Substantia nigra (tissue), 51 donors: ENCODE measurements at places on chromosomes 11 and 22.

GRCh38 chr11:127061947-127062346 is 61.4 kb upstream of the KIRREL3 start:
- no peak for DNase-seq

- DNase-seq: no peak
Observed at GRCh38 chr11:110526323-110526722, 96.6 kb downstream of the FDX1 start.

DNA sequence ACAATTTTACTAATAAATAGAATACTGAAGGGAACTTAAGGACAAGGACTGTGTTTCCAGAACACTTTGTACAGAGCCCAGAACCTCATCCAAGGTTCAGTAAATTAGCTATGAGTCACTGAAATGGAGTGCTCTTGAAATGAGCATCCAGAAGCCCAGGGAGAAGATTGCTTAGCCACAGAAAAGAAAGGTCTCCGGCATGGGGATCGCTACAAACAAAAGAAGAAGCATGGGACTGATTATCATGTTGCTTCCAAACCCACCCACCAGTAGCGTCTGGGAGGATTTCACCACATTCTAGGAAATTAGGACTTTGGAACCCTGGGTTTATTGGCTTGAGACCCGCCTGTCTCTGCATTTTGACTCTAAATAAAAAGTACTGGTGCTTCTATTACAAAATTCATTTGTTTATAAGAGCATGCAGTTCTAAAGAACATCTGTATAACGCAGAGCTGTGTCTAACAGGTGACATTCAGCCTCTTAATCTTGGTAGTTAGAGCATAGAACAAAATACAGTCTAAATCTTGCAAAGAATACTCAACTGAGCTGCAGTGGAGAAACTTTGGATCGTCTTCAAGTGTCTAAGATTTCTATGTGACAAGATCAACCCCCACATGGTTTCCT is 35.9 kb upstream of the SESN3 start:
- no peak for DNase-seq

GRCh38 chr11:117427356-117427874 is 99.8 kb downstream of the CEP164 start:
- DNase-seq: no peak

- no peak for DNase-seq
Observed at GRCh38 chr22:43293655-43294392, 49.3 kb downstream of the SCUBE1 start.

DNA sequence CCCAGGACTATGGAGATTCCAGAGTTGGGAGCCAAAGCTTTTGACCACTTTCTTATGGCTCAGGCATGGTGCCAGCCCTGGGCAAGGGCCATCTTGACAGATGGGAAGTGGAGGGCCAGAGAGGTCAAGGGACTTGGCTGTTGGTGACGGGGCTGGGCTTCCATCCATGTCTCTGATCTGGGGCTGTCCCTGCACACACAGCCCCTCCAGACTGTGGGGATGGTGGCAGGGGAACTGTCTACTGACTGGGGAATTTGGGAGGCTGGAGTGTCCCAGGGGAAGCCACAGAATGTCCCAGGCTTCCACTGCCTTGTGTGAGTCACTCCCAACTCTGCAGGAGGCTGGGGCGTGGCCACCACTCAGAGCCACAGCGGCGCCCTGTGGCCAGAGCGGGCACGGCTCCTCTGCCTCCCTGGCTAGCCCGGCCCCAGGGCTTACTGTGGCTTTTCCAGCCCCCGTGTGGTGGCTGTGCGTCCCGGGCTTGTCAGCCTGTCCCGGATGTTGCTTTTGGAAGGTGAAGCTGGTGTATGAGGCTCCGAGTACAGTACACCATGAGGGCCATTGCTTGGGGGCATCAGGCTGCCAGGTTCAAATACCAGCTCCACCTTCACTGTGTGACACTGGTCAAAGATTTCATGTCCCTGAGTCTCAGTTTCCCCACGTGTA is 19.6 kb downstream of the C22orf23 start:
- peak; percentile 82 for DNase-seq

- no peak for DNase-seq
Observed at GRCh38 chr11:6664551-6664950, 8.9 kb upstream of the DCHS1 start.

GRCh38 chr22:24144056-24144777 is 37.1 kb upstream of the SUSD2 start:
- DNase-seq: no peak

DNA sequence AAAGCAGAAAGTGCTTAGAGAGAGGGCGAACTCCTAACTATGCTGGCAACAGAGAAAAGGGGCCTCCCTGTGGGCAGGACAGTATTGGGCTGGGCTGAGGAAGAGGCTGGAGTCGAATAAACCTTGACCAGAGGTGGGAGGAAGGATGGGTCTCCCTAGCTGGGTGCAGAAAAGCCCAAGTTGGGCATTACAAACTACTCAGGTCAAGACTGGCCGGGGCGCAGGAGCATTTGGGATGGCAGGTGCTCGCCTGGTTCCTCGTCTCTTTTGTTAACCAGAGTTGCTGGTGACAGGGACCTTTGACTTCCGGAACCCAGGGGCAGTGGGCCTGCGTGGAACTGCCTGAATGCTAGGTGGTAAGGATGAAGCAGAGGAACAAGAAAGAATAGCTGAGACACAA is 80.3 kb upstream of the SHISAL1 start:
- no peak for DNase-seq

- no peak for DNase-seq
Observed at GRCh38 chr11:113179181-113179704, 135.1 kb upstream of the TTC12 start.

DNA sequence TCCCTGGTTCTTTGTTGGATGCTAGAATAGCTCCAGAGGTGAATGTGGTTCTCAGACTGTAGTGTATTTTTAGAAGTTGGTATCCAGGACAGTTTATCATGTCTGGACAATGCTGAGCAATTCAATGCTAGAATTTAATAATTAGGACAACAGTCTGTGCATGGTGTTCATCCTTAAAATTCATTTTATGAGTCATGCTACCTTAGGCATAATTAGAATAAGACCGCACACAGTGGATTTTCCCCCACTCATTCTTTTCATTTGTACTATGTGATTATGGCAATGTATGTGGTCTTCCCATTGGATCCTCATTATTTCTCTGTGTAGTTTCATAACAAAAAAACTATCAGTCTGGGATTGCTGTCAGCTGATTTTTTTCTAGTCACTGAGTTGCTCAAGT is 196.7 kb downstream of the ARHGAP42 start:
- DNase-seq: no peak

GRCh38 chr11:67581469-67581868 is 2.1 kb upstream of the GSTP1 start:
- no peak for DNase-seq

DNA sequence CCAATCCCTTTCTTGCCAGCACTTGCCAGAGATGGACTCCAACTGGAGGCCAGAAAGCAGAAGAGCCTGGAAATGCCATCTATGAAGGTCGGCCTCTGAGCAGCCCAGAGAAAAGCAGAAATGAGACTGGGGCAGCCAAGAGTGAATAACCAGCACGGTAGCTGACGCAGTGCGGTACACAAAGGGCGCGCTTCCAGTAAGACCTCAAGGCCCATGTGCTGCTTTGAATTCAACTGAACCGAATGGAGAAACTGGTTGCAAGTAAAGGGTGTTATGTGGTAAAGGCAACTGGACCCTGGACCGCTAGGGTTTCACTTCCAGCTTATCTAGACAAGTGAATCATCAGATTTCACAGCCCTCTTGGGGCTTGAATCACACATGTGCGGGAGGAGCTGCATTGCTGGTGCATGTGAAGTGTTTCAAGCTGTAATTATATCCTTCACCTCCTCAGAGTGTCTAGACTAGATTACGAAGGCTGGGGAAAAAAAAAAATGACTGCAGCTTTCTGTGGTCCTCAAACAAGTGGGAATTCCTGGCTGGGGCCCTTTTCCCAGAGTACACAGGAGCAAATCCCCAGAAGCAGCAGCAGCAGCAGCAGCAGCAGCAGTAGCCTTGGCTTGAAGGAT is 128.9 kb downstream of the CCDC34 start:
- no peak for DNase-seq

DNA sequence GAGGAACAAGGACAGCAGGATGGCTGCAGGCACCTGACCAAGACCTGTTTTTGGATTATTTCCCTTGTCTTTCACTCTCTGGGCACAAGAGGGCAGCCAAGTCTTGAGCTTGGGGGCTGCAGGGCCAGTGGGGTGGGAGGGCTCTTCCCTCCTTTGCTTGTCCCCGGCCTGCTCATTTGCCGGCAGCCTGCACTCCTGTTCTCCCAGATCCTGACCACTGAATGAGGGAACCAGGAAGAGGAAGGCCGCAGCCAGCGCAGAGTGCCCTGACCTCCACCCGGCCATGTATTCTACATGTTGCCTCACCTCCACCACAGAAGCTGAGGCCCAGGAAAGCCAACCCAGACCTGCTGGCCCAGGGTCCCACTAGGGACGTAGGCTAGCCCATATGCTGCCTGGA is 15.5 kb upstream of the NNMT start:
- DNase-seq: no peak

GRCh38 chr11:119382101-119382500 is 611 bp upstream of the USP2 start:
- no peak for DNase-seq

DNA sequence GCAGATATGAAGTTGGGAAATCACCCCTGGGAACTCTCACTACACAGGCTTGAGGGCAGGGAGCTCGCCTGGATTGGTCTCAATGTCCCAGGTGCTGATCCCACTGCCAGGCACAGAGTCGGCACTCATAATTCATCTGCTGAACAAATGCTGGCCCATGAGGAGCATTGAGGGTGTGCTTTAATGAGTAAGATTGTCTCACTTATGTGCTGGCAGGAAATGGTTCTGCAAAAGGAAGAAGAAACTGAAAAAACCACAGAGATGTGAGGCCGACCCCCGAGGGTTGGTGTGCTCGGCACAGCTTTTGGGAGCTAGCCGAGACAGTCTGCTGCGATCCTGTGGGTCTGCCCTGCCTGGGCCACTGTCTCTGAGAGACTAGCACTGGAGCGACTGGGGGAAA is 9.4 kb downstream of the PLAAT2 start:
- DNase-seq: no peak

GRCh38 chr11:13944911-13945425 is 17.6 kb upstream of the SPON1 start:
- DNase-seq: no peak

- no peak for DNase-seq
Observed at GRCh38 chr11:74638869-74639268, 46.5 kb downstream of the POLD3 start.

DNA sequence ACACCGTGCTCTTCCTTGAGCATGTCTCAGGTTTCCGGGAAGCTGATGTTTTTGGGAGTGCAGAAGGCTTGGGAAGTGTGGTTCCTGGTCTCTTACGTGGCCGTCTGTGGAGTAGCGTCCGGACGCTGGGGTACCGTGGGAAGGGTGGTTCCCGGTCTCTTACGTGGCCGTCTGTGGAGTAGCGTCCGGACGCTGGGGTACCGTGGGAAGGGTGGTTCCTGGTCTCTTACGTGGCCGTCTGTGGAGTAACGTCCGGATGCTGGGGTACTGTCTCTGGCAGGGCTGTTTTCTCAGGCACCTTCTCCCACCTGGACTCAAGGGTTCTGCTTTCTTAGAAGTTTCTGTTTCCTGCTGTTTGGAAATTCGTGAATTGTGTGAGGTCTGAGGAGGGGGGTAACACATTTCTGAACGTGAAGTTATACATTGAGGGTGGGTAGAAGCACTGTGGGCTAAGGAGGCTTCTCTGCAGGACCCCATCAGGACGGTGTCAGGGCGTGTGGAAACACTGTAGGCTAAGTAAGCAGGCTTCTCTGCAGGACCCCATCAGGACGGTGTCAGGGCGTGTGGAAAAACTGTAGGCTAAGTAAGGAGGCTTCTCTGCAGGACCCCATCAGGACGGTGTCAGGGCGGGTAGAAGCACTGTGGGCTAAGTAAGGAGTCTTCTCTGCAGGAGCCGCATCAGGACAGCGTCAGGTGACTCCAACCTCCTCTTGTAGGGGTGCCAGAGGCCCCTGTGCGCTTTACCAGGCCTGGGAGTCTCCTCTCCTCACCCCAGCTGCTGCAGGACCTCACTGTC is 5.3 kb upstream of the IFITM3 start:
- no peak for DNase-seq

DNA sequence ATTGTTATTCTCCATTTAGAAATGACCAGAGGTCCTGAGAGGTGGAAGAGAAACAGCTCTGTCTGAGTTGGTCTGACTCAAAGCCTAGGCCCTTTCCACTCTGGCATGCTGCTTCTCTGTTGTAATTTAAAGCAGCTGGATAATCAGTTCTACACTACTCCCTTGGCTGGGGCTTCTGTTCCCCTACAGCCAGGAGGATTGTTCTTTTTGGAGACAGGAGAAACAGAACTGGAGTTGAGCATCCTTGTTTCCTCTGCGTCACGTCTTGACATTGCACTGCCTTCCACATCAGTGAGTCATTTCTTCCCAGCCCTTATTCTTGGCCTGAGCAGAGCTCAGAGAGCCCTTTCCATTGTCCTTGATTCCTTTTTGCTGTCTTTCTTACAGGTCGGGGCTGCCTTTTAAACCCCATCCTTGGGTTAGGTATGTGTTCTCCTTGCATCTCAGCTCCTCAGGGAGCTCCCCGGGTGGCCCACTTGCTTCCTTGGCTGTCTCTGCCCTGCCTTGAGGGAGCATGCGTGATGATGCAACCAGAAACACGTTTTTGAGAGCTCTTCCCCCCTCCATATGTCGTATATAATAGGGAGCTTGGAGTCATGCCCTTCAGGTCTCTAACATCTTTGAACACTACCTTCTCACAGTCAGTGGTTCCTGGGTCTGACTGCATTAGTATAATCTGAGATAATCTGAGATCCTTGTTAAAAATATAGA is 35.7 kb downstream of the CYB5R2 start:
- DNase-seq: no peak

GRCh38 chr11:44945666-44946065 is 5.0 kb downstream of the TP53I11 start:
- no peak for DNase-seq

DNA sequence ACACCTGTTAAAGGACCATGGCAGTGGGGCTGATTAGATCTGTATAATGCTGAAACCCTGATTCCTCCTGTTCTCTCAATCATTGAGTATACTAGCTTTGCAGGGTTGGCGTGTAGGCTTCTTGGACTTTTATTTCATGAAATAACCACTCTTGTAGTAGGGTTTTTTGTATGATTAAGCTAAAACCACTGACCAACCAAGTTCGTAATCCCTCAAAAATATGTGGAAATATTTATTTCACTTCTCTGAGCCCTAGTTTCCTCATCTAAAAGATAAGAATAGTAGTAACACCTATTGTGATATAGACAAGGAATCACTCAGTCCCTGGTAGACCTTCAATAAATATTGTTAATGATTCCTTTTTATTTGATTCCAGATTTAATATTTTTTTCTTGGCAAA is 4.2 kb downstream of the API5 start:
- no peak for DNase-seq

DNA sequence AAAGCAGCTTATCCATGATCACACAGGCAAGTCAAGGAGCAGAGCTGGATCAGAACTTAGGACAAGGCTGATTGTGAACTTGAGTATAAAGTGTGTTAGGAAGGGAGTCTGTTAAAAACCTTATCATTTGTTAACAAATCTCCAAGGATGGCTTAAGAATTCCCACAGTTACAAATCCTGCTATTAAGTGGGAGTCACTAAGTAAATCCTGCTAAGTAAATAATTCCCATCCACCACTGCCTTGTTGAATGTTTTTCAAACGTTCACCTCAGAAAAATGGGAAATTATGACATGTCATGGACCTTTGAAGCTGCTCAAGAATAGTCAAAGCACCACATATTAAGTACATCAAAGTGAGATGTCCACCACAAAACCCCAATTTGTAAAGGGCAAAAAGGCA is 88.7 kb downstream of the FAM168A start:
- no peak for DNase-seq

GRCh38 chr11:4886186-4886585 is 4.5 kb downstream of the OR51T1 start:
- DNase-seq: no peak
